ENCODE measurements at places on chromosomes 13 and 19. TPM values are rescaled to one million over a fixed set of nuclear protein-coding genes. Genes with fewer than 3 reads are reported as not detected.

DNA sequence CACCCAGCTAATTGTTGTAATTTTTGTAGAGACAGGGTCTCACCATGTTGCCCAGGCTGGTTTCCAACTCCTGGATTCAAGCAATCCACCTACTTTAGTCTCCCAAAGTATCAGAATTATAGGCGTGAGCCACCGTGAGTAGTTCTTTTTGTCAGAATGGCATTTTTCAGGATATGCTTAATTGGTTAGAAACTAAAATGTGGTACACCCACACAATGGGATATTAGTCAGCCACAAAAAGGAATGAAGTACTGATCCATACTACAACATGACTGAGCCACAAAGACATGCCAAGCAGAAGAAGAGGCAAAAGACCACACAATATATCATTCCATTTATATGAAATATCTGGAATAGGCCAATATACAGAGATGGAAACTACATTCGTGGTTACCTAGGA is 41.7 kb upstream of the MAP3K10 start:
- DNase-seq: no peak

GRCh38 chr19:18788529-18789421 is 2.3 kb downstream of the COMP start:
- DNase-seq: no peak

- no peak for DNase-seq
These were observed 161.8 kb downstream of the DIAPH3 start for GRCh38 chr13:60001889-60002288.

- no peak for DNase-seq
These were observed 45.2 kb downstream of the SCEL start for GRCh38 chr13:77580748-77581147.

- no peak for DNase-seq
These were observed 7.4 kb downstream of the FZR1 start for GRCh38 chr19:3513229-3514140.

GRCh38 chr19:38952395-38953165 is 21.8 kb downstream of the MRPS12 start:
- peak; percentile 26 for DNase-seq

DNA sequence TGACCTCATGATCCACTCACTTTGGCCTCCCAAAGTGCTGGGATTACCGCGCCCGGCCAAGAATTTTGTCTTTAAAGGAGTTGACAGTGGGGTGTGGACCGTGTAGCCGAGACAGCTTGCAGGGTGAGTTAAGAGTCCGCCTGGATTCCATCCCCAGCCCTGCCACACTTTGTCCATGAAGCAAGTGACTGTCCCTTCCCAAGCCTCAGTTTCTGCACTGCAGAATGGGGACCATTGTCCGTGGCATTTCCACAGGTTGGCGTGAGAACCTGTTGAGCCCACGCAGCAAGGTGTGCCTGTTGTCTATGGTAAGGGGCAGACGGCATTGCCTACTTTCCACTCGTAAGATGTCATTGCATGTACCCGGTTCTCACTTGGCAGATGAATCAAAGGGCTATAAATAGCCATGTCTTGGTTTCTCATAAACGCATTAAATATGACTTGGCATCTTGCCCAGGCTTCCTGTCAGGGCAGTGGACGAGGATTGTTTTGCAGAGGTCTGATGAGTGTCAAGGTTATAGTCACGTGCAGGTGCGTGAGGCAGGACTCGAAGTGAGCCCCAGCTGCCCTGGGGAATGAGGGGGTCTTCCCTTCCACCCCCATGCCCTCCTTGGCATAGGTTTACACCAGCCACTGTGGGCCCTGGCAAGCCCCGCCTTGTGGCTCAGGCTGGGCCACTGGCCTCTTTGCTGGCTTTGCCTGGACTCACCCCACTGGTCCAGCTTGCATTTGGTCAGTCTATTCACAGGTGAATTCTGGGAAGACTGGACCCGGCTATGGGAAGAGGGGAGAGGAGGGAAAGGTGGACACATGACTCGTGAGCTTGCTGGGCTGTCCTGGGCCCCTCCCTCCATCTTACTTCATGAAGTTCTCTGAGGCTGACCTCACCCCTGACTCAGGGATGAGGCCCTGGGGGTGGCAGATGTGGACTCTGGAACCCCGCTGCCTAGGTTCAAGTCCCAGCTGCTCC is 14.6 kb downstream of the FAM187B start:
- peak; percentile 84 for DNase-seq

GRCh38 chr19:47998800-47999199 is 4.4 kb downstream of the ELSPBP1 start:
- no peak for DNase-seq

DNA sequence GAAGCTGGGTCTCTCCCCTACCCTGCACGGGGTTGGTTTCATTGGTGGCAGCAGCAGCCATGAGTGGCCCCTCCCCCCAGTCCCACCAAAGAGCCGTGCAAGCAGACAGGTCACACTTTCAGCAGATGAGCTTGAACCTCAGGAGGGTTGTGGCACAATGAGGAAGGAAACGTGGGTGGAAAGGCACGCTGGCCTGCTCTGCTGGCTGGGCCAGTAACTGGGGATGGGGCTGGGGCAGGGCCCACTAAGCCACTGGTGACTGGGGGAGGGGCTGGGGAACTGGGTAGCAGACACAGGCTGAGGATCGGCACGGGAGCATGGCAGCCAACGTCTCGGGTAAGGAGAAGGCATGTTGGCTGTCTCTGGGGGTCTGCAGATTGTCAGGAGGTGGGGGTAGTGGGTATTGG is at the start of gene P2RY11:
Gene P2RY11 (plus strand): TSS at position 289 of the 407 bp plus-strand sequence. CDS start 29 bp downstream, at position 318.
- peak; percentile 49 for DNase-seq

- no peak for DNase-seq
These were observed 86.8 kb downstream of the EDNRB start for GRCh38 chr13:77831866-77832265.

DNA sequence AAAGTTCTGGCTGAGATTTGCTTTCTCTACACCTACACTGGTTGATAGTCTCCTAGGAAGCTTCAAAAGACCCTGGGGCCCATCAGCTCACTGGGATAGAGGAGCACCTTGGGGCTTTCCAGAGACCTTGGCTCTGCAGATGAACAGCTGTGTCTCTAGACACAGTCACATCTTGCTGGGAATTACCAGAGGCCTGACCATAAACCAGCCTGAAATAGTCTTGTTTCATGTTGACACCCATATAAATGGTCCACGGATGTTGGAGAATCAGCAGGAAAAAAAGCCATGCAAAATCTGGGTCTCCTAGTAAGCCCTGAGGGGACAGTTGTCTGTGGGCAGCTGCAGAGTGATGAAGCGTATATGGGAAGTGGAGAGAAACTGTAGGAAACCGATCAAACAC is 207.6 kb downstream of the DNAJC15 start:
- DNase-seq: no peak

GRCh38 chr13:25778365-25778764 is 273.5 kb downstream of the SHISA2 start:
- DNase-seq: no peak

DNA sequence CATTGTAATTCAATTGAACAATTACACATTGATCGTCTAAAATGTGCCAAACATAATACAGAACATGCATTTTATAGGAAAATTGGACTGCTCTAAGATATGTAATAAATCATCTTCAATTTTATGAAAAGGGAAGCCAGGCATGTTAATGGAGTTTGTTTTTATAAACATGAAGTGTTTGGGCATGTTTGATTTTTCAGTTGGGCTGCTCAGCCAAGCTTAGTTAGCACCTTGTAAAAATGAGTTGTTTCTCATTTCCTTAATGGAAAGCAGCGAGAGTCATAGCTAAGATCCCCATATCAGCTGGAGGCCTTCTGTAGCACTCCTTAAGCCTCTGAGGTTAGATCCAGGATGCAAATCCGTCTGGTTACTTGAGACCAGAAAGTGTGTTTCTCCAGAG is 422.3 kb downstream of the SPRY2 start:
- no peak for DNase-seq

DNA sequence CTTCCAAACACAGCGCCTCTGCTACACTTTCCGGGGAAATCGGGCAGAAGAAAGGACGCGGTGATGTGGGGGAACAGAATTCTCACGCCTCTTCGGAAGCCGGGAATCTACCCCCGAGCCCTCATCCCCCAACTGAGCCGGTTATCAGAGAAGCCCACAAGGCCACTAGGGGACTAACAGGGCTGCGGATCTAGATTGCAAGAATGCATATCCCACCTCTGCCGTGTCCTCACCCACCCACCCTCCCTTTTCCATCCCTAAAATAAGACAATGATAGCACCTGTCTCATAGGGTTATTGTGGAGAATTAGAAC is 1.1 kb downstream of the IGFLR1 start:
- DNase-seq: no peak

DNA sequence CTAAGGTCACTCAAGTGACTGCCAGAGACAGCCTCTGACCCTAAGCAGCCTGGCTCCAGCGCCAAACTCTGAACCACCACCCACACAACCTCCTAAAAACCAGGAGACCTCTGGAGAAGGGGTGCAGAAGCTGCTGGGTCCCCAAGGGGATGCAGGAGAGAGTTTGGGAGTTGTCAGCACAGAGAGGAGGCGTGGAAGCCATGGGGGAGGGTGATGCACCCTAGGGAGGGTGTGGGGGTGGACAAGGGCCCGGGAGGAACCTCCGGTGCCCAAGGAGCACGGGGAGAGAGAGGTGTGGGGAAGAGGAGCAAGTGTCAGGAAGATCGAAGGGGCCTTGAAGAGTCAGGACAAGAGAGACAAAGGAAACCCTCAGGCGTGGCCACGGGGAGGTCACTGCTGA is 2.1 kb upstream of the HIPK4 start:
- DNase-seq: no peak

GRCh38 chr19:36256853-36257519 is 42.1 kb downstream of the ZNF146 start:
- DNase-seq: no peak

GRCh38 chr13:26254583-26255111 is 718 bp downstream of the CDK8 start:
- DNase-seq: peak; percentile 69

- DNase-seq: no peak
These were observed 1.4 kb downstream of the TMEM272 start for GRCh38 chr13:51843529-51843928.

GRCh38 chr19:13160557-13160956 is 10.3 kb downstream of the IER2 start:
- no peak for DNase-seq

The FFAR2 gene
- total RNA-seq: not detected

The KLK12 gene
- not detected for total RNA-seq

The BCL3 gene
- 181 TPM for total RNA-seq

The GJA3 gene
- not detected for total RNA-seq

The TEX26 gene
- not detected for total RNA-seq

The MEDAG gene
- 11.2 TPM for total RNA-seq

The APBA3 gene
- 24.0 TPM for total RNA-seq

The KLK15 gene
- not detected for total RNA-seq

The AMER2 gene
- total RNA-seq: not detected

Data from transverse colon (tissue), 4 donors.